Heart left ventricle (tissue), 16 donors: ENCODE measurements at places on chromosomes 5 and 9. TPM values are rescaled to one million over a fixed set of nuclear protein-coding genes. Genes with fewer than 3 reads are reported as not detected.

The SLC22A4 gene
- polyA plus RNA-seq = 0.30 TPM

The CDKN2B gene
- polyA plus RNA-seq = 0.88 TPM

The PTGES gene
- polyA plus RNA-seq = 2.7 TPM

The EIF4E1B gene
- polyA plus RNA-seq = not detected

The C1QTNF3 gene
- polyA plus RNA-seq = 0.58 TPM

The PCDHA1 gene
- not detected for polyA plus RNA-seq

The OR1Q1 gene
- polyA plus RNA-seq = not detected

The AJM1 gene
- 2.8 TPM for polyA plus RNA-seq

The BTNL3 gene
- polyA plus RNA-seq = not detected

The SPATA31D4 gene
- not detected for polyA plus RNA-seq

The FBXO10 gene
- 6.0 TPM for polyA plus RNA-seq

The PTGDS gene
- polyA plus RNA-seq = 5,295 TPM

The KIF20A gene
- polyA plus RNA-seq = not detected

- no peak for DNase-seq
Measured at GRCh38 chr5:16642867-16643266, 26.1 kb upstream of the RETREG1 start.

GRCh38 chr5:9559965-9560364 lies 14.1 kb upstream of the SEMA5A start:
- no peak for DNase-seq

- DNase-seq = no peak
Measured at GRCh38 chr9:99075246-99075912, 29.5 kb upstream of the TGFBR1 start.

DNA sequence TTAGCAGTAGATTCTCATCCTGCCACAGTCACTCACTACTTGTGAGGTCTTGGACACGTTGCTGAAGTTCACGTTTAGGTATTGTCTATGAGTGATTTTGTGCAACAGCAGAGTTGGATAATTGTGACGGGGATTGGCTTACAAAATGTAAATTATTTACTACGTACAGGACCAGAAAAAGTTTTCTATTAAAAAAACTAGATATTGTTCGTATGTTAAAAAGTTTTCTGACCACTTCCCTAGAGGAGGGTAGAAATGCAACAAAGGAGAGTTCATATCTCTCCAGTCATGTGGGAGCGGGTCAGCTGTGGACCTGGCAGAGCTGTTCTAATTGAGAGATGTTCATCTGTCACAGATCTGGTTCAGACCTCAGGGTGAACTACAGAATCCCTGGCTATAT lies 976.1 kb upstream of the NUDT12 start:
- DNase-seq = no peak

DNA sequence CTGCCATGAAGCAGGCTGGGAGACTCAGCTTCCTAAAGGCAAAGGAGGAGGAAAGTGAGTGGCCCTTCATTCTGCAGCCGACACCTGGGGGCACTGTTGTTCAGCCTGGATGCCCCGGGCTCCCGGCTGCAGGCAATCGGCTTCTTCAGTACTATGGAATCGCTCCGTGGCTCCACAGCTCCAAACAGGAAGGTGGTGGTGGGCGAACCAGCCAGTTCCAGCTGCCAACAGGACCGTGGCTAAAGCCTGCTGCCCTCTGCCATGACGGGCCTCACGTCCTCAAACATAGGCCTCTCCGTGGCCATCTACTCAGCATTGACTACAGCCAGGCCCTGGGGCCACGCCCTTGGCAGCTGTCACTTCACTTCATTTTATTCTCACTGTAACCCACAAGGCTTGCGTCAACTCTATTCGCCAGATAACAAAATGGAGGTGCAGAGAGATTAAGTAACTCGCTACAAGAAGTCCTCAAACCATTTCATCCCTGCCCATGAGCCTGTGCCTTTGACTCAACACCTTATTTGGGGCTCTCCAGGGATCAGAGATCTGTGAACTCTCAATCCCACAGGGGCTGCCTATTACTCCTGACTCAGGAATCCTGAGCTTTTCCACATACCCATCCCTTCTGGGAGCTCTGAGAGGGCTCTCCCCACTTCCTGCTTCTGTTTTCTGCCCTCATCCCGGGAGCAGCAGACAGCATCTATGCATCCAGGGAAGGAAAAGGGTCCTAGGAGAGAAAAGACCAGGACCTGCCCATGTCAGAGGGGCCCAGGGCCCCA lies 38.0 kb downstream of the PAX5 start:
- DNase-seq = peak; percentile 40

GRCh38 chr9:124220946-124221451 lies 36.8 kb upstream of the NEK6 start:
- DNase-seq = peak; percentile 46

DNA sequence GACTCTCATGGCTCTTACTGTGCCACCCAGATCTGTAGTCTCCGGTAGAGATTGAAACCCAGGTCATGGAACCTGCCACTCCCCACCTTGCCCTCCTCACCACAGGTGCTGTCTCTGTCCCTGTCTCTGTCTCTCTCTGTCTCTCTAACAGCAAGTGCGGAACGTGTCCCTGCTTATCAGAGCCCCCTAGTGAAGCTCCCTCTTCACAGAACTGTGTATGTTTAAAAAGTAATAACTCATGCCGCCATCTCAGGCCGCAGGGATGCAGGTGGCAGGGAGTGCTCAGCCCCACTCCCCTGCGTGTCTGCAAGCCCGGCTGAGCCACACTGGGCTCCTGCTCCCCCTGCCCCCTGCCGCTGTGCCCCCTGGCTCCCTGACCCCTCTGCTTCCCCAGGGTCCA lies 43.8 kb downstream of the UNC5A start:
- DNase-seq = peak; percentile 6

DNA sequence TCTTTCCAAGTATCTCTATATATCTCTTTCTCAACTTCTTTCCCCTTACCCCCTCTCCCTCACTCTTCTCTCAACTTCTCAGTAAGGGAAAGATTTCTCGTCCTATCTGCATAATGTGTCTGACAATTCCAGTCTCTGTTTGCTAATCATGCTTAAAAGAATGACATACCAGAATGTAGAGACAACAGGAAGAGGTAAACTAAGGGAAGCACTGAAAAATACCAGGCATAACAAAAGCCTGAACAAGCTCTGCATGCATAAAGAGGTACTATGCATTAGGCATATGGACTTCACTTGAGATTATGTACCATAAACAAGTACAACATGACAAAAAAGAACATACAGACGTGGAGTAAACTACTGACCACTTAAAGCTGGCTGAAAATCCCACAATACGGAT lies 62.6 kb downstream of the SEMA5A start:
- DNase-seq = no peak

DNA sequence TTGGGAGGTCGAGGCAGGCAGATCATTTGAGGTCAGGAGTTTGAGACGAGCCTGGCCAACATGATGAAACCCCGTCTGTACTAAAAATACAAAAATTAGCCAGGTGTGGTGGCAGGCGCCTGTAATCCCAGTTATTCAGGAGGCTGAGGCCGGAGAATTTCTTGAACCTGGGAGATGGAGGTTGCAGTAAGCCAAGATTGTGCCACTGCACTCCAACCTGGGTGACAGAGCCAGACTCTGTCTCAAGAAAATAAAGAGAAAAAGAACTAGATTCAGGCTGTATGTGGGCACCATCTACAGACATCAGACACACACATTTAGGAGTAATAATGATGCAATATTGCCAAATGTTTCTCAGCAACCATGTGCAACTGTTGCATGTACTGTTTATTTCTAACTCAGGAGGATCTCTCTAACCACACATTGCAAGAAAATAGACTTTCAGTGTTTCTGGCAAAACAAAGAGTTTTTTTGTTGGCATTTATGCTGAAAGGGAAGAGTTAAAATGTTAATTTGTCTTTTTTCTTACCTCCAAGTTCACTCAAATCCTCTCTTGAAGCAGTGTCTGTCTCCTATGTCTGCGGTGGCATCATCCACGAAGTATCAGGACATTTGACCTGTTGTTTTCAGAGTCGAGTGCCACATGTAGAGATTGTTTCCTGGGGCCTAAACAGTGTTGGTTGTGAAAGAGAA lies 5.1 kb upstream of the ORM1 start:
- DNase-seq = no peak

DNA sequence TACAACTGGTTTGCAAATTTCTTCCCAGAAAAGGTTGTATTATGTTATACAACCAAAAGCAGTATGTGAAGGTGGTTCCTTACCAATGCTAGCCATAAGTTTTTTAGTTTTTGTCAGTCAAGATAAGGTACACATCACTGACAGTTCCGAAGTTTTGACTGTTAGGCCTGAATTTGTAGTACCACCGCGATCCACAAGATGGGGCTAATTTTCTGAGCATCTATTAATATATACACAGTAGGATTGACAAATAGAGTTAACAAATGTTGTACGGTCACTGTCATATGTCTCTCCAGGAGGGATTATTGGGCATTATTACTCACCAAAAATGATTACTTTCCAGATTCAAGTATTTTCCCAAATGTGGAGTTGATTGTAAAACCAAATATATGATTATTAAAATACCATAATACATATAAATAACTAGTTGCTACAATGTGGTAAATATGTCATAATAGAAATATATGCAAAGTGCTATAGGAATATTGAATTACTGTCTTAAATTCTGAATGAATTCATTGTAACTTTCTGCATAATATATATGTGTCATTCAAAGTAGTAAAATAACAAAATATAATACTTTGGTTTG lies 28.4 kb upstream of the LRRC19 start:
- DNase-seq = no peak

DNA sequence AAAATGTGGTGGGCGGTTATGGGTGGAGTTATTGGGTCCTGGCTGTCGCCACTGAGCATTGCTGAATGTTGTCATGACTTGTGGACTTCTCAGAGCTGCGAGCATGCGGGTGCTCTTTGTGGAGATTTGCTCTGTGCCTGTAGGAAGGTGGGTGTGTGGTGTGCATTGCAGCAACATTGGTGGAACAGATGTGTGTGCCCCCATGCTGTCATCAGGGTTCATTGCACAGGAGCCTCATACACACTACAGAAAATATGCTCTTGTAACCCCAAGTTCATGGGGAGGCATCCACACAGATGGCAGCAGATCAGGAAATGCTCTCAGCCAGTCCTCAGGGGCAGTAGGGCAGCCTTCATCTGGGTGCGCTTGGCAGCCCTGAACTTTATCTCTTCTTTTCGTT lies 55.9 kb upstream of the PHF2 start:
- DNase-seq = no peak

GRCh38 chr5:12759377-12759776 lies 855.1 kb upstream of the CTNND2 start:
- DNase-seq = no peak

- peak; percentile 51 for DNase-seq
Measured at GRCh38 chr5:36607114-36607571, 737 bp downstream of the SLC1A3 start.

- no peak for DNase-seq
Measured at GRCh38 chr5:134570365-134570758, 44.9 kb downstream of the JADE2 start.

DNA sequence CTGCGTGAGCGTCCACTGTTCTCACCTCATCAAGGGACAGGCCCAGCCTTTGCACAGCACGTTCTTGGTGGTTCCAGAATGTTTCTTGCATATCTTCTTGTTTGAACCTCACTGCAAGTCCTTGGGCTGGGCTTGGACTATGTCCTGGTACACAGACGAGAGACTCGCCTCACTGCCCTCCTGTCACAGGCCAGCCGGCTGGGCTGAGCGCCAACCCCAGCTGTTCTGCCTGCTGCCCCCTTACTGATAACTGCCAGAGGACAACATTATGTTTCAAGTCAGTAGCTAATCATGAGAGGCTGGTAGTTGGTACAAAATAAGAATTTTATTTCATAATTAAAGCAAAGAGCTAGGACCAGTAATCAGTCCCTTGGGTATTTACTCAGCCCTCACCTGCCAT lies 52.8 kb upstream of the LRRTM2 start:
- DNase-seq = peak; percentile 79

DNA sequence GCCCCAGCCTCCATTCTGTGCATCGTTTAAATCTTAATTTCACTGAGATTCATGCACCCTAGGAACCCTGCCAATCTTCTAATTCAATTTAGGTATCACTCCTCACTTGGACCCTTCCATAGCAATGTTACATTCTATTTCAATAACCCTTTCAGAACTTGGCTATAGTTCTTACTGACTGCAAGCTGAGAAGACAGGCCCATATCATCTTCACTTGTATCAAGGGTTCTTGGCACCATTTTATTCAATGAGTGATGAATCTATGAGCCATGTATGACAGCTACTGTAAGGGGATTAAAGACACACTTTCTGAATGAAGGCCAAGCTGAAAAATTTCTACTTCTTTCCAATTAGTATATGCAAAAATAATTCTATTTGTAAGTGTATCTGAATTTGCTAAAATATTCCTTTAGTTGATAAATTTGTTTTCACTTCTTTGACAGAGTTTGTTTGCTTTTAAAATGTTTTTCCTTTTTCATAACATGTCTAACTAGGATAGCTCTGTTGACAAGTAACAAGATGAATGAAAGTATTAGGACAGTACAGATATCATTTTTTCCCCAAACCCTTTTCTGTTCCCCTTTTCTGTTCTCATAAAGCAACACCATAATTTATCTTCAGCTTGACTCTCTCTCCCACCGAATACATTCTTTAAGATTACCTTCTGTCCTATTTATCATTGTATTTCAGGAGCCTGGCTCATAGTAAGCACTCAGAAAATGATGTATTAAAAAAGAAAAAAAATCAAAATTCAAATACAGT lies 9.6 kb downstream of the ITGA2 start:
- DNase-seq = no peak

DNA sequence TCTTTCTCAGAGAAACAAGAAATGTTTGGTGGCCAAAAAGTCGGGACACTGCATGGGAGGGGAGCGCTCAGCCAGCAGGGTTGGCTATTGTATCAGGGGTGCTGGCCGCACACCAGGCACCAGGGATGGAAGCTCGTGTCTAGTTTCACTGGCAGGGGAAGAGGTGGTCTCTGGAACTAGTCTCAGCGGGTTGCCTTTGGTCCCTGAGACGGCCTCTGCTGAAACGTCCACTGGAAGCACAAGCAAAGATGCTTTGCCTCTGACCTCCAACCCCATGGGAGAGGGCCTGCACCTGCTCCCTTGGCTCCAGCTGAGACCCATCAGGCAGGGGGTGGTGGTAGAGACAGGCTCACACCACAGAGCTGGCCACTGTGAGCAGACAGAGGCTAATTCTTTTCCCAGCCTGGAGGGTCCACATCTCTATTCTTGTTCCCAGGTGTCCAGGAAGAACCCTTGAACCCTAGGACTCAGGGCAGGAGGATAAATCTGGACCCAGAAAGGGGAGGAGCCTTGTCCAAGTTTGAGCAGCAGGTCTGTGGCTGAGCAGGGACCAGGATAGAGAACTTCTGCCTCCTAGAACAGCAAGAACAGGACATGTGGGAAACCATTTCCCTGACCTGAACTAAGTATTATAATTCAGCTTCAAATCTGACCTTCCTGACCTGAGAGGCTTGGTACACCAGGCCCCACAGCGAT lies 102.6 kb downstream of the RGS3 start:
- no peak for DNase-seq

- DNase-seq = no peak
Measured at GRCh38 chr9:135554718-135555117, 6.8 kb upstream of the PAEP start.

GRCh38 chr5:82772281-82772680 lies 304.9 kb downstream of the TMEM167A start:
- no peak for DNase-seq
